ENCODE measurements at places on chromosomes 4 and X.

- DNase-seq = no peak
Measured at GRCh38 chr4:10722957-10723356, 38.4 kb upstream of the CLNK start.

DNA sequence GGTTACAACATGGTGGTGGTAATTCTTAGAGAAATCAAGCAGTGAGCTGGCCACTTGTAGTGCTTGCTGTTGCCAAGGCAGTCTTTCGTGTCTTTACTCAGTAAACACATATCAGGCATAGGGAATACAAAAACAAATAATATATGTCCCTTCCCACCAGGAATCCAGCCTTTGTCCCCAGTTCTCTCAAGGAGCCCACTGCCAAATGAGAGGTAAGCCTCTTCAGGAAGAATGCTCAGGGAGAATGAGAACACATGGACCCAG lies 421 bp upstream of the PLAC1 start:
- no peak for DNase-seq

- no peak for DNase-seq
Measured at GRCh38 chr4:81666491-81666890, 194.8 kb upstream of the RASGEF1B start.

GRCh38 chr4:98602270-98602669 lies 56.1 kb downstream of the TSPAN5 start:
- DNase-seq = no peak
